ENCODE measurements at places on chromosomes 1 and 21.

DNA sequence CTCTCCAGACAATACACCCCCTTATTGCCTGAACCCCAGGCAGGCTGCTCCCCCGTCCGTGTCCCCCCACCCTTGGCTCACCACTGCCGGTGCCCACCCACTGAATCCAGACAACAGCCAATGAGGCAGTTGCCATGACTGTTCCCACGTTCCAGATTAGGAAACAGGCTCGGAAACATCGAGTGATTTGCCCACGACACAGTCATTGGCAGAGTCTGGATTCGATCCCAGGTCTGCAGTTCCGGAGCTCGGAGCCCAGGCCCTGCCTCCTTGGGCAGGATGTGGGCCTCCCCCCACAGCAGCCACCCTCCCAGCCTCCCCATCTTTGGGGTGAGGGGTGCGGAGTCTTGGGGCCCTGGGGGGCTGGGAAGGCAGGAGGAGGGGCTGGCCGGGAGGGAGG, 20.3 kb upstream of the CLSTN1 start:
- H3K36me3 ChIP-seq, result no peaks in the 10 kb centered on the region
- no peaks in the 10 kb centered on the region for H3K27me3 ChIP-seq
- H3K4me1 ChIP-seq, result peaks cover 23% of the 10 kb centered on the region
- H3K4me3 ChIP-seq, result no peak overlapping the region

GRCh38 chr1:163055531-163055930, 13.6 kb upstream of the RGS4 start:
- no peak for DNase-seq
- peaks cover 15% of the 10 kb centered on the region for H3K4me1 ChIP-seq
- H3K36me3 ChIP-seq, result no peaks in the 10 kb centered on the region
- H3K27me3 ChIP-seq, result no peaks in the 10 kb centered on the region
- H3K4me3 ChIP-seq, result no peak overlapping the region

- H3K4me1 ChIP-seq, result peaks cover 9% of the 10 kb centered on the region
- peak overlapping the region; percentile 75 for H3K4me3 ChIP-seq
- H3K36me3 ChIP-seq, result peaks cover 5% of the 10 kb centered on the region
- DNase-seq, result no peak
Measured at GRCh38 chr1:234214911-234215892, 158.1 kb upstream of the COA6 start.

DNA sequence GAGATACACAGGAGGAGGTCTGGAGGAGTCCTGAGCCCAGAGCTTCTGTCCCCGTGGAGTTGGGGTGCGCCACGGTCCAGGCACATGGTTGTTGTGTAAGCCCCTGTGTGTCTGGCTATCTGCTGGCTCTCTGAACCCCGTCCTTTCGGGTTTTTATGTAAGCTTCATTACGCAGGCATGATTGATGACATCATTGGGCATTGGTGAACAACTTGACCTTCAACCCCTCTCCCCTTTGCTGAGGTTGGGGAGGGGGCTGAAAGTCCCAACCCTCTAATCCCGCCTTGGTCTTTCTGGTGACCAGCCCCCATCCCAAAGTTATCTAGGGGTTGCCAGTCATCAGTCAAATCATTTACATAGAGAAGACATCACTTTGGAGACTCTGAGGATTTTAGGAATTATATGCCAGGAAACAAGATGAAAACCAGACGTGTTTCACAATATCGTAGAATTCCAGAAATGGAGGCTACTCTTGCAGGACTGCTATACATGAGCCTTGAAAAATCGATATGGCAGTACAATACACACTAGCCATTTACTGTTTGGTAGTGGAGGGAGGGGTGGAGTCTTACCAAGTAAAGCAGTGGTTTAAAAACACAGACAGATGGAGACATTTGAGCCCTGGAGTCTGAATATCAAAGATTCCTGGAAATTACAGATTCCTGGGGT, 69.8 kb upstream of the SCAF4 start:
- no peak overlapping the region for H3K27ac ChIP-seq
- H3K27me3 ChIP-seq, result peaks cover 35% of the 10 kb centered on the region
- peak overlapping the region; percentile 41 for H3K4me3 ChIP-seq
- DNase-seq, result no peak
- H3K4me1 ChIP-seq, result peaks cover 48% of the 10 kb centered on the region

GRCh38 chr1:160189649-160190625, at the start of gene CASQ1:
Gene CASQ1, plus strand, starts transcription at chr1:160190575. Its CDS starts 177 bp downstream, at chr1:160190752.
- H3K4me3 ChIP-seq, result peak within 1 kb of the TSS; percentile 4
- H3K36me3 ChIP-seq, result no peaks in the 10 kb centered on the region
- DNase-seq, result no peak
- H3K4me1 ChIP-seq, result peaks cover 10% of the 10 kb centered on the region

DNA sequence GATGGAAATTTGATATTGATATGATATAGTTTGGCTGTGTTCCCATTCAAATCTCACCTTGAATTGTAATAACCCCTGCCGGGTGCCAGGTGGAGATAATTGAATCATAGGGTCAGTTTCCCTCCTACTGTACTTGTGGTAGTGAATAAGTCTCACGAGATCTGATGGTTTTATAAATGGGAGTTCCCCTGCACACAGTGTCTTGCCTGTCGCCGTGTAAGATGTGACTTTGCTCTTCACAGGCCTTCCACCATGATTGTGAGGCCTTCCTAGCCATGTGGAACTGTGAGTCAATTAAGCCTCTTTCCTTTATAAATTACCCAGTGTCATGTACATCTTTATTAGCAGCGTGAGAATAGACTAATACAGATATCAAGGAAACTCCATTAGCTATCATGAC, 74.6 kb downstream of the MAP3K7CL start:
- H3K36me3 ChIP-seq, result no peaks in the 10 kb centered on the region
- no peak overlapping the region for H3K4me3 ChIP-seq
- H3K27me3 ChIP-seq, result no peaks in the 10 kb centered on the region
- H3K4me1 ChIP-seq, result peaks cover 8% of the 10 kb centered on the region
